ENCODE measurements at places on chromosomes 5 and 9.

GRCh38 chr9:130938652-130939404, at the start of gene FIBCD1:
TSS of gene FIBCD1 (minus strand) at chr9:130939247. CDS start at chr9:130938607, 640 bp downstream.
- no peak for DNase-seq

DNA sequence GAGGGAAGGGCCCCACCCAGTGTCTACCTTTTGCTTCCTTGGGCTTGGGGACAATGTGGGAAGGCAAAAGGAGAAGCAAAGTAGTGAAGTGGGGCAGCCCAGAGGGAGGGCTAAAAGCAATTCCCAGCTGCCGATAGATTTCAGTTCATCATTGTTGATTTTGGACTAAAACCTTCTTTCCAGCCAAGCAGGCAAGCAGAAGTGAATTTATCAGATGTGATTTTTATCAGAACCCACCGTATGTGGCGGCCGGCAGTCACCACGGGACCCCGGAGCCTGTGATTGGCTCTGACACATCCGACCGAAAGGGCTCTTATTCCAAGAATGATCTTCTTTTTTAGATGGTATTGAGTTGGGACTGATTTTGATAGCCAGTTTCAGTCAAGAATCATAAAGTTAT, 559.9 kb downstream of the PSAT1 start:
- DNase-seq: no peak

DNA sequence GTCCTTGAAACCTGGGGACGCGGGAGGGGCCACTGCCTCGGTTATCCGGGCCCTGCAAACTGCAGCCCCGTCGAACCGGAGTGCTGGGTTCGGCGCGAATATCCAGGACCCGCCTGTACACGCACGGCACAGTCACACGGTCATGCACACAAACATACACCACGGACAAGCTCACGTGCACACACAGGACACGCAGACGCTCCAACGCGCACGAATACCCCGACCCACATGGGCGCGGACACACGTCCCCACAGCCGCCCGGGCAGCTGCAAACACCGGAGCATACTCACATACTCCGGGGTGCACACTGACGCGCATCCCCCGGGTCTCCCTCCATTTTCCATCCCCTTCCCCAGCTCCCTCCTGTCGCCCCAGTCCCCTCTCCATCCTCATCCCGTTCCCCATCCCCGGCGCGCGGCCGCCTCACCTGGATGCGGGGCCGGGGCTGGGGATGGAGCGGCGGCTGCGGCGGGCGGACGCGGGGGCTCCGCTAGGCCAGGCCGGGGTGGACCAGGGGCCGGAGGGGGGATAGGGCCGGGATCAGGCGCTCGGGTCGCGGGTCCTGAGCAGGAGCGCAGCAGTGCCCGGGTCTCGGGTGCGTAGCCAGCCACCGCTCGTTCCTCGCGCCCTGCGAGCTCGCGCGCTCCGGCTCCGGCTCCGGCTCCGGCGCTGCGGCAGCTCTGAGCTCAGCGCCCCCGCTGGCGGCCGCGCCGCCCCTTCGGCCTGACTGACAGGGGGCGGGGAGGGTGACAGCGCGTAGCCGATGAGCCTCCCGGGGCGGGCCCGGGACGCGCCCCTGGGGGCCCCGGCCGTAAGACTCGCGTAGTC, at the start of the genes EIF4E1B and SNCB:
EIF4E1B (plus strand) TSS at position 823 of the 828 bp plus-strand sequence. CDS start 12,113 bp downstream, outside the sequence.
SNCB (minus strand) TSS at position 682 of the 828 bp plus-strand sequence. CDS start 880 bp downstream, outside the sequence.
- DNase-seq: no peak

- no peak for DNase-seq
Observed at GRCh38 chr5:50320131-50320749, 120.8 kb downstream of the EMB start.

DNA sequence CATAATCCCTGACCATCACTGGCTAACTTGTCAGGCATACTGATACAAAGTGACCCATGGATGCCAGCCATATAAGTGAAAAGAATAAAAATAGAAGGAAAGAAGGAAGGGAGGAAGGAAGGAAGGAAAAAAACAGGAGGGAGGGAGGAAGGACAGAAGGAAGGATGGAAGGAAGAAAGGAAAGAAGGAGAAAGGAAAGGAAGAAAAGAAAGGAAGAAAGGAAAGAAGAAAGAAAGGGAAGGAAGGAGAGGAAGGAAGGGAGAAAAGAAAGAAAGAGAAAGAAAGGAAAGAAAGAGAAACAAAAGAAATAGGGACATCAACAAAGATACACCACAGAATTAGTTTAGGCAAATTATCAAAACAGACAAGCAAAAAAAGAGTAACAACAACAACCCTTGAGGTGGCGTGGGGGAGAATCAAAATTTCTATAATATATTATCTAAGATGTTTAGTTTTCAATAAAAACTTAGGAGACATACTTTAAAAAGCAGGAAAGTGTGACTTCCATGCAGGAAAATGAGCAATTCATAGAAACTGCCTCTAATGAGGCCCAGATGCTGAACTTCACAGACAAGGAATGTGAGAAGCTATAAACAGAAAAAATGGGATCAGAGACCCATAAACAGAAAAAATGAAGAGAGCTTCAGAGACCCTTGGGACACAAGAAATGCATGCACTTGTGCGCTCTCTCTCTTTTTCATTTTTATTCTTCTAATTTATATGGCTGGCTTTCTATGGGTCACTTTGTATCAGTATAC, 96.1 kb upstream of the NFIL3 start:
- DNase-seq: no peak

DNA sequence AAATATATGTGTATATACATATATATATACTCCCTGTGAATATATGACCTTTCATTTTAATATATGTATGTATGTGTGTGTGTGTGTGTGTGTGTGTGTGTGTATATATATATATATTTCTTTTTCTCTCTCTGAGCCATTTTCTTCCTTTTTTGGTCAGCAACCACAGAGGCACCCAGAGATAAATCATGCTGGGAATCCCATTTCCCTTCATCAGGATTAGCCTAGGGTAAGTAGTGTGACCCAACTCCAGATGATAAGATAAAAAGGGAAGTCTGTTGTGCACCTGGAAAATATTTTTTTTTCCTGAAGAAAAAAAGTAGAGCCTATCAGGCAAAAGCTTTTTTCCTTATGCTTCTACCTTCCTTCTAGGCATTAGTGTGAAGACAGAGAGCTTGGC, 25.4 kb upstream of the SUB1 start:
- DNase-seq: no peak

GRCh38 chr5:106412606-106413005, 1258.1 kb downstream of the EFNA5 start:
- no peak for DNase-seq

- no peak for DNase-seq
Observed at GRCh38 chr5:176548967-176549444, at the start of gene CDHR2. TSS of gene CDHR2 (plus strand) at chr5:176549342. CDS start at chr5:176565353, 16,011 bp downstream.

- DNase-seq: no peak
Observed at GRCh38 chr5:33745101-33745770, 146.6 kb downstream of the ADAMTS12 start.

DNA sequence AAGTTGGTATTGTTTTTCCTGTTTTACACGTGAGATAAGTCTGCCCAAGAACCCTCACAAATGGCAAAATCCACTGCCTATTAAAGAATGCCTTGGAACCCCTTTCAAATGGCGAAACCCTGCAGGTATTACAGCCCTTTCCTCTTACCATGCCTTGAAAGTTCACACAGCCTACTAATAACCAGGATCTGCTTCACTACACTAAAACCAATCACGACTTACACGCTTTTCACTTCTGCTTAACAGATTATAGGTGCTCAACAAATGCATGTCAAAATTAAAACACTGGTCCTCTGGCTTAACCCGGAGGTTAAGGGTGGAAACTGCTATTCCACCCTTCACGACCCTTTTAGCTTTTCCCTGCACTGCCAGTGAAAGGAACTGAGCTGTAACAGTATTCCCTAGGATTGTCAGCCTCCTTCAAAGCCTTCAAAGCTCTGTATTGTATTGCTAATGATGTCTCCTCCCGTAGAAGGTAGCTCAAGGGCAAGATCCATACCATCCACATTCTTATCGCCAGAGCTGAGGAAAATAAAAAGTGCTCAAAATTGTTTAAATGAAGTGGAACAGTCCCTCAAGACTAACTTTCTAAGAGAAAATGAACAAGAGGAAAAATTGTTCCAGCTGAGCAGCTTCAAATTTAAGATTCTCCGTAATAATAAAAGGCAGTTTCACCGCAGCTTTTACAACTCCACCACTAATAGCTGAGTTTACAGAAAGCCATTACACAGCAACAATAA, 997 bp downstream of the AUH start:
- DNase-seq: no peak

DNA sequence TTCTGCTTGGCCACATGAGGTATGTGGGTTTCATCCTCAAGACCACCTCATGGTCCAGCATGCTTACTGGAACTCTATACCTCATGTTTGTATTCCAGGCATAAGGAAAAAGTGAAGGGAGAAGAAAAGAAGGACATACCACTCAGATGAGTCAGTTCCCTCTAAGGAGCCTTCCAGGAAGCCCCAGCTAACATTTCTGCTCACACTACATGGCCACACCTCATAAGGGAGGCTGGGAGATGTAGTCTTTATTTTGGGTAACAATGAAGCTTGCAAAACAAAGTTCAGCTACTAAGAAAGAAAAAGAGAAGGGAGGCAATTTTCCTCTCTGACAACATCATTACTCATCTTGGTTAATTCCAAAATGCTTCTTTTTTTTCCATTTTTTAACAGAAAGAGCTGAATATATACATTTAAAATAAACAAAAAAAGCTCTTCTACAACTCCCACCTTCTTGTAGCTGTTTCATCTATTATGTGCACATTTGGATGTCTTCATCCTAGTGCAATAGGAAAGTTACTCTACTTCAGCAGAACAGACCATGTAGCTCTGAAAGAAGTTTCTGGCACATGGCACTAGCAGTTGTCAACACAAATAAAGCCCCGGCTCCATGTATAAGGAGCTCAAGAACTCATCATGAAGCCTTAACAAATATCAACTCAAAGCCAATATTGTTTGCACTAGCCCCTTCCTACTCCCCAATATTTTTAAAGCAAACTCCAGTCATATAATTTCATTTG, 123.6 kb upstream of the CCDC112 start:
- DNase-seq: no peak

DNA sequence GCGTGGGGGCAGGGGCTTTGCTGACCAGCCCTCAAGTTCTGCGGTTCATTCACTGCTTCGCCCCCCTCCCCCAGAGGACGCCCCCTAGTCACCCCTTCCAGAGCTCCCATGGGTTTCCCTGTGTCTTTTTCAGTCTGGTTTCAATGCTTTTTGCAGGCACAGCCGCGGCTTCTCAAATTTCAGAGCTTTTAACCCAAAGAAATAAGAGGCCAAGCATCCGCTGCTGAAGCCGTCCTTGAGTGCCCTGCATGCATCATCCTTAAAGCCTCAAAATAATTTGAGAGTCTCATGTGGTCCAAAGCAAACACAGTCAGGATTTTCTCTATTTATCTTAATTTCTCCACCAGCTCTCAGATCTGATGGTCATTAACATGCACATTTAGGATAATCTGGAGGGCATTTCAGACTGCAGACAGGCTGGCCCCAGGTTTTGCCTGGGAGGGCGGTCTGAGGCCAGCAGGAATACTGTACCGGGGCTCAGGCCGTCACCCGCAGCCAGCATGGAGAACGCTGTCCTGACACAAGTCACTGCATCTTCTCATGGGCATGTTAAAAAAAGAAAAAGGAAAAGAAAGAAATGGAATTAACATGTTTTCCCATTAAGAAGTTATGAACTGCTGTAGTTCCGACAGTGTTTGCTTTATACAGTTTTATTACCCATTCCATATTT, 420.8 kb upstream of the IRX4 start:
- DNase-seq: no peak

DNA sequence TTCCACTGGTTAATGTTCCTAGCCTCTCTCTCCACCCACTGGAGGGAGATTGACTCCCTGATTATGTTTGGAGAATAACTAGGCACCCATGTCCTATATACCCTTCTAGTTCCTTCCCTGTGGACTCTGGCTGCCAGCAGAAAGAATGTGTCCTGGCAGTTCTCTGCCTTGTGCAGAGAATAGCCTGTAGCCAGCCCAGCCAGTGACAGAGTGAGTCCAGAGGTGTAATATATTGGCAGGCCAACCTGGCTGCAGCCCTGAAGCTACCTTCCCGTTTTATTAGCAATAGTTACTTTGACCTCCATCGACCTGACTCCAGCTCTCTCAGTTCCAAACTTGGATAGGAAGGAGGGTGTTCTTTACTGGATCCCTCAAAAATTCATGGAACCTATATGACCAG, 8.1 kb downstream of the SETD9 start:
- DNase-seq: no peak

GRCh38 chr5:168047043-168047668, 244.3 kb upstream of the WWC1 start:
- no peak for DNase-seq

DNA sequence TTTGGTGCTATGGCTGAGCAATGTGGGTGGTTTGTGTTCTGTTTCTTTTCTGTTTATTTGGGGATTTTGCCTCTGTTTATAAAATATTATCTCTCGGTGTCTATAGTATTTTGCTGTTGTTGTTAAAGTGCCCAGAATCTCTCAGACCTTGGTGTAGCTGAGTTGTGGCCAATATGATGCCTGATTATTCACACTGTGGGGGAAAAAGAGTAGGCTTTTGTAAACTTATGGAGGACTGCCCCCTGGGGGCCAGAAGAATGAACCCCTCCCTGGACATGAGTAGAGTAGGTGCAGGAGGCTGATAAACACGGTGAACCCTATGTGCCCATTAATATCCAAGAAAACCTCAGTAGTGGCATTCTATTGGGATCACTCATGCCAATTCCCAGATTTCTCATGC, 49.0 kb upstream of the DPYSL3 start:
- peak; percentile 40 for DNase-seq

- no peak for DNase-seq
Observed at GRCh38 chr5:34564710-34565235, 91.4 kb upstream of the RAI14 start.

GRCh38 chr5:138603249-138603920, 28.2 kb upstream of the HSPA9 start:
- DNase-seq: no peak

- DNase-seq: no peak
Observed at GRCh38 chr5:125633523-125633922, 789.7 kb upstream of the GRAMD2B start.

GRCh38 chr5:1036504-1037122, 28.0 kb downstream of the NKD2 start:
- no peak for DNase-seq

GRCh38 chr9:27088981-27089380, 20.0 kb upstream of the TEK start:
- no peak for DNase-seq

DNA sequence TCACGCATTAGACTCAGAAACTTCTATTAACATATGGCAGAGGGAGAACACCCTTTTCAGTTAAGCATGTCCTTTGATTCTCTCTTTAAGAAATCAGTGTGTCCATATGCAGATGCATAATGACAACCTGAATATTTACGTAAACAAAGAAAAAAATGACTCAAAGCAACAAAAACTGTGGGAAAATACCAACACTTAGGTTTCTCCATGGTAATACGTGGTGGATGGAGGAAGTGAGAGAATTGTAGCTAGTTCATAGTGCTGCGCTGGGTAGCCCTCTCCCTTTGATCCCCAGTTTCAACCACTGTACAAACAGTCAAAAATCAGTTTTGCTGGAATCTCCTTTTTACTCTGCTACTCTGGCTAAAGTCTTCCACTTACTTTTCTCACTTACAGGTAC, 2.0 kb upstream of the MAP3K1 start:
- DNase-seq: no peak
